ENCODE measurements at places on chromosomes 7 and 10.

DNA sequence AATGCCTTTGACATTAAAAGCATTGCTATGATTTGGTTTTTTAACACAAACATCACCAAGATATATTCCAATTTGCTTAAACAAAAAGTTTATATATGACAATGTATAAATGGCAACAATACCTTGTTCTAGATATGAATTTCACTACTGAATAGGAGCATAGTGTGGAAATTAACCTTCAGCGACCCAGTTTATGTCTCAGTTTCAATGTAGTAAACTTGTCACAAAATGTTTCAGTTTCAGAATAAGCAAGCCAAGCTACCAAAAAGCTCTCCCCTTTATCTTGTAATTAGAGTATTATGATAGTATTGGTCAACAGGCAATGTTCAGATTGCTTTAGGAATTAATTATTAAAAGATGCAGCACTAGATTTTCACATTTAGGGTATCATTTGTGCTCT, 99.6 kb upstream of the PCDH15 start:
- no peak for DNase-seq

GRCh38 chr10:57849691-57850357, 417.9 kb downstream of the IPMK start:
- DNase-seq = peak; percentile 39

- no peak for DNase-seq
Measured at GRCh38 chr10:116848032-116848943, 1.0 kb upstream of the ENO4 start.

DNA sequence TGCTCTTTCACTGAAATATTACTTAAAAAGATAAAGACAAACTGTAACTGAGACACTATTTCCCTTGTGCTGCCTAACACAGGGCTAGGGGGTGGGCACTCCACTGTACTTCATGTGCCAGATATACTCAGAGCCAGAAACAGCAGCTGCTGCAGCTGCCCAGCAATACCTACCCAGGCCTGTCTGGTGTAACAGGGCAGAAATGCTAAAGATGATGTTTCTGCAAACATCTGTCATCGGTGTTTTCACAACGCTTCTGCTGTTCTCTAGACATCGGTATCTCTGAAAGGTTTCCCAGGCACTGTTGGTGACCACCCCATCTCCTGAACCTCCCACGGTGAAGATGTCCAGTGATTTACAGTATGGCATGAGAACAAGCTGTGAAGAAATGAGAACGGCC, 42.7 kb downstream of the LAMB1 start:
- no peak for DNase-seq

DNA sequence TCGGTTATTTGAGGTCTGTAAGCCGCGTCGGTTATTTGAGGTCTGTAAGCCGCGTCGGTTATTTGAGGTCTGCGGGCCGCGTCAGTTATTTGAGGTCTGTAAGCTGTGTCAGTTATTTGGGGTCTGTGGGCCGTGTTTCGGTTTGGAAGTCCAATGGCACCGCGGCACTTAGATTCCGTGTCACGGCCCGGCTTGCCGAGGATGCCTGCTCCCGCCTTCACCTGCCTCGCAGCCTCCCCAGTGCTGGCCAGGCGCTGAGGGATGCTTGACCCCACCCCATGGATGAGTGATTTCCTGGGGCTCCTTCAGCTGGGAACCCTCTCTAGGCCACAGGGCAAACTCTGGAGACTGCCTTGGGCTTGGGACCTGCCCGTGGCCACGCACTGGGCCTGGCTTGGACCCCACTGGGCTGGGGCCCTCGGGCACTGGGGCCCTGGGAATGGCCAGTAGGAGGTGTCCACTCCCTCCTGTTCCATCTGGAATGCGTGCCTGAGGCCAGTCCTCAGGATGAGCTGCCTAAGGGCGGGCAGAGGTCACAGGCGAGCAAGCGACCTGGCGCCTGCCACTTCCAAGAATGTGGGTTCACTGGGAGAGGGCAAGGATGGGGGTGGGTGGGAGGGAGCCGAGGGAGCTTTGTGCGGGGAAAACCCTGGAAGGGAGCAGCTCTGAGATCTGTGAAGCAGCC, 25.6 kb downstream of the ADGRA1 start:
- DNase-seq = no peak

GRCh38 chr10:97018251-97019212, 167.2 kb downstream of the SLIT1 start:
- DNase-seq = no peak

GRCh38 chr7:68440866-68441265, 1157.4 kb upstream of the AUTS2 start:
- no peak for DNase-seq

Measured in pons (tissue), 1 donor.